ENCODE measurements at places on chromosomes 4 and X.

DNA sequence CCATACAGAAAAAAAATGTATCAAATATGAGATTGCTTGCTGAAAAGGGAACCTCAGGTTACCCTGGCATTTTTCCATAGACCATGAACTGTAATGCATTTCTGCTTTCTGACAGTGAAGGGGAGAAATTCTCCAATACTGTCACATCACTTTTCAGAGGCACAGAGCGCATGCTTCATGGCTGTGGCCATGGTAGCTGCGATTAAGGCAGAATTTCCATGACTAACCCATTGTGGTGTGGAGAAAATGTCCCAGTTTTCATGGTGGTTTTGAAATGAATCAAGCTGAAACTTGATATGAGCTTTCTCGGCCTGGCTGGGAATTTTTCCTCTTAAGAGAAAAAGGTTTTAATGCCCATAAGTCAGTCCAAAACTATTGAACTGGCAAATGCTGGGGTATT, 39.5 kb upstream of the MAP3K15 start:
- DNase-seq, result no peak

GRCh38 chr4:101081695-101082369, 265.5 kb downstream of the PPP3CA start:
- DNase-seq, result peak; percentile 11

DNA sequence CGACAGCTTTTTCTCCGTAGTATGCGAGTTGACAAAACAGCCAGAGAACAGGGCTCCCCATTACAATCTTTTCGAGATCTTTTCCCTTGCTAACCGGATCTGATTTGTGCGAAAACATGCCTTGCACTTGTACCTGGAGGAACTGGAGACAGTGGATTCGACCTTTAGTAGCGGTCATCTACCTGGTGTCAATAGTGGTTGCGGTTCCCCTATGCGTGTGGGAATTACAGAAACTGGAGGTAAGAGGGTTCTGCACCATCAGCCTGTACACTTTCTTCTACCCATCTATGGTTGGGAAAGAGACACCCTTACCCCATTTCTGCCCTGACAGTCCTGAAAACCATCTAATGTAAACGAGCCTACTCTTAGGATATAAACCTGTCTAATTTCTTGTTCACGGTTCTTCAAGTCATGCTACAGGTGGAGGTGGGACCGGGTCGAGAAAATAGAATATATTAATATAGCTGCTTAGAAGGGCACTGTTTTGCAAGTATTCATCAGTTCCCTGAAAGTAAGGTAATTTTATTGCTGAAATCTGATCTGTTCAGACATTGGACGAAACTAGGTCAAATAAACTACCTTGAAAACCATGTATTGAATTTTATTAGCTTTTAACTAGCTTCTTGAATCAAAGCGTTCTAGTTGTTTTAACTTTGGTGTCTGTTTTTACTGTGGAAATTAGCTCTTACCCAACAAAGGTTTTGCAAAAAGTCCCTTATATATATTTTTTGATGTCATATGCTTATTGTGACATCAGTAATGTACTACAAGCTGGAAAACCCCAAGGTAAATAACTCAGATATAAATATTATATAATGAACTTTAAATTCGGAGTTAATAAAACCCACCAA, 869 bp downstream of the TMEM184C start:
- no peak for DNase-seq

GRCh38 chr4:14850455-14851097, 151.7 kb upstream of the CPEB2 start:
- no peak for DNase-seq

- DNase-seq, result no peak
Observed at GRCh38 chr4:123606946-123607542, 210.4 kb downstream of the SPRY1 start.

DNA sequence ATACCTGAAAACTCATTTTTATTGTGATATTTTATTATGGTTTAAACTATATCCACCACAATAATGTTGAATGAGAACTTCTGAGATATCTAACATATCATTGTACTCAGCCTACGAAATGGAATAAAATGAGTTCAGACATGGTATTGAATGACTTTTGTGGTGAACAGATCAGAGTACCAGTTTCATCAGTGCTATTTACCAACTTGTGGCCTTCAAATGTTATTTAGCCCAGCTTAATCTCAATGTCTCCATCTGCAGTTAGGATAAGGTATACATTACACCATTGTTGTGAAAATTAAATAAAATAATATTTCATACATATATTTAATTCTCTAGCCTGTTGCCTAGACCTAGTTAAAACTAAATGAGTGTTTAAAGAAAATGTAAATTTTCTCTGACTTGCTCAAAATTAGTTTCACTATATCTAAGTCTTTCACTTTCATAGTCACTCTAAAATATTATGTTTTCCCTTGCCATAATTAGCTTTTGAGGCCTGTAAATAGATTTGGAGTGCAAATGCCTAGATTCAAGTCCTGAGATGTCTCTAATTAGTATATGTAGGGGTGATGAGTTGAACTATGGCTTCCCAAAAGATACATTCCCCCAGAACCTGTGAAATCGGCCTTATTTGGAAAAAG, 594.2 kb downstream of the STPG2 start:
- peak; percentile 15 for DNase-seq

GRCh38 chr4:88211473-88212252, 53.2 kb upstream of the ABCG2 start:
- peak; percentile 61 for DNase-seq

DNA sequence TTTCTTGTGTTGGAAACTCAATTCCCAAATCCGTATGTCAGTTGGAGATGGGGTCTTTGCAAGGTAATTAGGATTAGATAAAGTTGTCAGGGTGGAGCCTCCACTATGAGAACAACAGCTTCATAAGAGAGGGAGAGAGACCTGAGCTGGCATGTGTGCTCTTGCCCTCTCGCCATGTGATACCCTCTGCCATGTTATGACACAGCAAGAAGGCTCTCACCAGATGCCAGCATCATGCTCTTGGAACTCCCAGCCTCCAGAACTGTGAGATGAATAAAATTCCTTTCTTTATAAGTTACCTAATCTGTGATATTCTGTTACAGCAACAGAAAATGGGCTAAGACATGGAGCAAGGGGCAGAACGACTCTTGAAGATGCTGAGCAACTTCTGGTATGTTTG, 201.9 kb upstream of the BOD1L1 start:
- no peak for DNase-seq

DNA sequence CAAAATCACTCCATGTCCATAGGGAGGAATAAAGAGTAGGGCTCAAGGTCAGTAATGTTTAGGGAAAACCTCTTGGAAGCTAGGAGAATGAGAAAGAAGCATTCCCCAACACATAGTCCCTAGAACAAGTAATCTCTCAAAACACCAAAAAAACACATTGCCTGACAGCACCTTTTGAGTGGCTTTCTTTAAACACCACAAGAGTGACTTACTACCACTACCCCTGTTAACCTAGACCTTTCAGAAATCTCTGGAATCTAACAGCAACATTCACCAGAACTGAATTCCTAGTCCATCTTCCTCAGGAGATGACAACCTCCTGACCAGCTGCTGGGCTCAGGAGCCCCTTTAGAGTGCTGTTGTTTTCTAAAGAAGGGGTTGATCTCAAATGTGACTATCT, 142.2 kb downstream of the SOWAHB start:
- DNase-seq, result no peak

- no peak for DNase-seq
Observed at GRCh38 chr4:123304151-123304964, 92.2 kb upstream of the SPRY1 start.

DNA sequence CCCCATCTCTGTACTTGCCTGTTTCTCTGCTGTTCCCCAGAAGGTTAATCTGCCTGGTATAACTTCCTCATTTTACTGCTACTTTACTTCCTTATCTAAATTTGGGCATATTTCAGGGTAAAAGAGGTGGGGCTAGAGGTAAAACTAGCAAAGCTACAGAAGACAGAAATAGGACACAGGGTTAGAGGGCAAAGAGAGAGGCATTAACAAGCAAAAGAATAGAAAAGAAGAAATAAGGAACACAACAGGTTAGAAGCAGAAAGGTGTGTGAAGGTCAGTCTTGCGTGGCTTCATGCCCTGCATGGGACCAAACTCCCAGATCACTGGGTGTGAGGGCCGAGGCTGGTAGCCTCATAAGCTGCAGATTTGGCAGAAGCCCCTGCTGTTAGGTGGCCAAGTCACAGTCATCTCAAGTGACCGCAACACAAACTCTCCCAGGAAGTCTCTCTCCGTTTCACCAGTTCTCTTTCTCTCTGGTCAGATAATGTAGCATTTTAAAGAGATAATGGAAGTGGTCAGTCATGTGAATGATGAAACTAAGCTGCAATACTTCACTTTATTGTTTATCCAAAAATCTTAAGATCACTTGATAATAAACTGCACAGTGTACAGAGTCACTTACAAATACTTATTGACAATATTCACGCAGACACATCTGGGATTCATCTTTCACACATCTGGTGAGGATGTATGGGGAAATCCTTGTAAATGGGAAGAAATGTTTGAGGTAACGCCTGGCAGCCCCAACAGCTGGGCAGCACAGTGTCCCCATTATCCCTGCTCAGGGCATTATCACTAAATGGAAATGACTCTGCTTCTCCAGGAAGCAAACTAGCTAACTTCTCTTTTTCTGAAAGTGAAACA, 16.4 kb downstream of the TMEM154 start:
- DNase-seq, result no peak

DNA sequence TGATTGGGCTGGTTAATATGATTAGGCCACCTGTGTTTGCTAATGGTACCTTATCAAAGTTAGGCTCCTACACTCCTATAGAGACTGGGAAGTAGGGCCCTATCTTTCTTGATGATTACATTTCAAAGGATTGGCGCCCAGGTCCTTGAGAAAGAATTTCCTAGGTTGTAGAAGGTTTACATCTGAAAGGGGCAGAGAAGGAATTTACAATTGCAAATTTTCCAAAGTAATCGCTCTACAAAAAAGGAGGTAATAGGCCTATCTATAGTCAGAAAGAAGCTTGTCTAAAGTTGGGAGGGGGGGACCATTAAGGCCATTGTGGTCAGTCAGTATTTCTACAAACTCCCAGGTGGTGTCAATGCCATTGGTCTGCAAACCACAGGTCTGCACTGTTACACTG, 638.4 kb downstream of the IL1RAPL1 start:
- no peak for DNase-seq

- DNase-seq, result no peak
Observed at GRCh38 chrX:23981222-23981621, 45.8 kb downstream of the KLHL15 start.

DNA sequence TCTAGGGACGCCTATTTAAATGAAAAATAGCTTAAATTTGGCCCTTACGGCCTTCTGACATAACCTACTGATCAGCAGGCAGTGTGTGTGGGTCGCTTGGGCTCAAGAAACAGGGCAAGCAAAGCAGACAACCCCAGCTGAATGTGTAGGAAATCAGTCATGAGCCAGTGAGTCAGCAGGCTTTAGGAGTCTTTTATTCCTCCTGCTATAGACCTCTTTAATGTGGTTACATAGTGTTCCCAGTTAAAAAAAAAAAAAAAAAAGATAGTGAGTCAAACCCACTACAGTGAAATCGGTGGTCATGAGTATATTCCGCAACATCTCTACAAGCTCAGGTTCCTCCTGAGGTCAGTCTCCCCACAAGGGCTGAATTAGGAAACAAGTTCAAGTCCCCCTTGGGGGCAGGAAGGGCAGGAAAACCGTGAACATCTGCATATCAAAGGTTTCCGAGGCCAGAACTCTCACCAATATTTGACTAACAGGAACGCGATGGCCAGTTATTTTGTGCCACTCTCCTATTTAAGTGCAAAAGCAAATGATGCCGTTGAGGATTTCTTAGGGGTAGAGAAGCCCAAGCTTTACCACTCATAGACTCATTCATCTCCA, 32.7 kb downstream of the ACSL1 start:
- DNase-seq, result no peak

DNA sequence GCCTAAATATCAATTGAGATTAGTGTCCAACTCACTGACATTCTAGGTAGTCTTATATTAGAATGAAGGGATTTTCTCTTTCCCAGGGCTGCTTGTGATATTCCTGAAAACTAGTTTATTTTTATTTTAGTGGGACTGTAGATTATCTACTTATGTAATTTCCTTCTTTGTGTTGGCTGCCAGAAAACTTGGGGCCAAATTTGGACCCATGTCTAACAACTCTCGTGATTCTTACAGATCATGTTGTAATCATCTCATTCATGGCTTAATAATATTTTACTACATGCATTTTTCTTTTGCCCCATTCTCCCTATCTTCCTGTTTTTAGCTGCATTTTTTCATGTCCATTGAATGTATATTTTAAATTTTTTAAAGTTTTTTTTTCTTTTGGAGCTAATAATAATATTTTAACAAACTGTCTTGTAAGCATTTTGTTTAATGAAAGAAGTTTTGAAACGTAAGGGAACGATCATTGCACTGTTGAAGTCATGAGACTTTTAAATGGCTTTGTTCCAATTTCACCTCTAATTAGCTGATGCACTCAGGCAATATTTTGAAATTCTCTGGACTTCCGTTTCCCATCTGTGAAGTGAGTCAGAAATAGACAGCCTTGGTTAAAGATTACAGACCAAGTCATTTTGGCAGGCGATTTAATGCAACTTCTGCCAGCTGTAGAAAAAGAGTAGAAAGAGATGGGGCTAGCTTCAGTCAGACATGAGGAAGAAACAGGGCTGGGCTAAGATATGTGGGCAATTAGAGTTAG, 14.3 kb upstream of the TDO2 start:
- no peak for DNase-seq

DNA sequence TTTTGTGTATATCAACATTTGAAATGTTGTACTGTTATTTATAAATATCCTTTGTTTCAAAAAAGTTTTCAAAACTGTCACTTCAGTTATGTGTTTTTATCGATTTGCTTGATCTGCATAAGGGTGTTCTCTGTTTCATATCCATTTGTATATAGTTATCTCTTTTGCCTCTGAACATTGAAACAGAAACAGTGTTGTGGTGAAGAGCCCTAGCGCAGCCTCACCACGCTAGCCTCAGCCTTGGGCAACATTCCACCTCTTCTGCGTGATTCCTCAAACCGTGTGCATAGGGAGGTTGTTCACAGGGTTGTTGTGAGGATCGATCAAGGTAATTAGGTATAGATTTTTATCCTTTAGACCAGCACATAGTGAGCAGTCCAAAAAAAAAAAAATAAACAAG, 287.0 kb upstream of the GALNT7 start:
- no peak for DNase-seq

DNA sequence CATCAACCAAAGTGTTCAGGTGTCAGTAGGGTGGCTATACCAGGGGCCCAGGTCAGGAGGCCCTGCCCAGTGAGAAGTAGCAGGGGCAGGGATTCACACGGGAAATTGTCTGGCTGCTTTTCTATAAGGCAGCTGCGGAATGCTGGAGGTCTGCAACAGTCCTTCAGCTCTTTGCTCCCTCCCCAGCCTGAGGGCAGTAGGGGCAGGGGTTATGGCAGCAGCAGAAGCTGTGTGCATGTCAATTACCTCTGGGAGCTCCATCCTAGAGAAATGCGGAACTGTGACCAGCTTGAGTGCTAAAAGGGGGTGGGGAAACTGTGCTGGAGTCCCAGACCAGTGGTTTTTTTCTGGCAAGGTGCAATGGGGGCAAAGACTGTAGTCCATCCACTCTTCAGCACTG, 810.4 kb downstream of the PCDH7 start:
- no peak for DNase-seq

Measured in DMS53 (cell line).